ENCODE measurements at places on chromosomes 11 and 22.

- no peak for DNase-seq
Measured at GRCh38 chr11:10496296-10496936, 41.4 kb downstream of the AMPD3 start.

- no peak for DNase-seq
Measured at GRCh38 chr11:11786771-11787170, 55.0 kb upstream of the USP47 start.

- DNase-seq = no peak
Measured at GRCh38 chr11:125591649-125592304, 875 bp upstream of the STT3A start.

GRCh38 chr11:82045748-82046457 is 687.8 kb downstream of the FAM181B start:
- DNase-seq = no peak

GRCh38 chr11:113045146-113045545 is 83.9 kb downstream of the NCAM1 start:
- DNase-seq = no peak

All from NCI-H748 treated with DMSO at 0.1 percent for 48 hours (cell line).